Astrocyte of the hippocampus (primary cell): ENCODE measurements at places on chromosomes 7 and 10.

GRCh38 chr7:33937871-33938270 is 32.5 kb downstream of the BMPER start:
- DNase-seq, result no peak

GRCh38 chr7:117193564-117193963 is 129.3 kb downstream of the WNT2 start:
- no peak for DNase-seq

DNA sequence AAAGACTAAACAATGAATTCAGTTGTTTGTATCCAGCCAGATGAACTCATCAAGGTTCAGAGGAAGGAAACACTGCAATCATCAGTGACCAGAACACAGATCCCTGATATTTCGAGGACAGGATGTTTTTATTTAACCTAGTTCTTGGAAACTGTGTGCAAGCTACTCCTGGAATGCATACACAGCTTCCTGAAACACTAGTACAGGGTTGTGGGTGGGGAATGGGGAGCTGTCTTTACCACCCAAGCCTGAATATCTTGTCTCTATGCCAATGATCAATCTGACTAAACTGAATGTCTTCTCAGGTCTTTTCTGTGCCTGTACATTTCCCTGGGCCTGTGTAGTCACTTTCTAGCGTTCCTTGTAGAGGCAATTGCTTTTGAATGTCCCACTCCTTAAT is 374.6 kb downstream of the CALN1 start:
- DNase-seq, result no peak

- peak; percentile 62 for DNase-seq
Observed at GRCh38 chr10:15370212-15370855, 755 bp downstream of the FAM171A1 start.

- no peak for DNase-seq
Observed at GRCh38 chr7:141366091-141366621, 185.1 kb upstream of the AGK start.

DNA sequence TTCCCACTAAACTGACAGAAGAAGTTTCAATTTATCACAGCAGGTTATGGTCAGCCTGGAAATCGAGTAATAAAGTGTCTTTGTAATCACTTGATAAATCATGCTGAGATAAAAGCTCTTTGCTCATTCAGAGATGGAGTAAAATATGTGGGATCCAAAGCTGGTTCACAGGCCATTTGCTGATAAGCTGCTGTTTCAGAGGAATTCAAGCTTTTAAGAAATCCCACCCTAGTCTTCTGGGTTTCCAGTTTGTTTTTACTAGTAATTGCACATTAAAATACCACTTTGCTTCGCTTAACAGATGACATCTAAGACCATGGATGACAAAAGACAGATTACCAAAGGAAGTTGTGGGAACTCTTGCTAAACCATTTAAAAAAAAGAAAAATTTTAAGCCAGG is 37.4 kb upstream of the CDK6 start:
- peak; percentile 9 for DNase-seq

GRCh38 chr7:158102897-158103296 is 484.7 kb downstream of the PTPRN2 start:
- DNase-seq, result no peak

DNA sequence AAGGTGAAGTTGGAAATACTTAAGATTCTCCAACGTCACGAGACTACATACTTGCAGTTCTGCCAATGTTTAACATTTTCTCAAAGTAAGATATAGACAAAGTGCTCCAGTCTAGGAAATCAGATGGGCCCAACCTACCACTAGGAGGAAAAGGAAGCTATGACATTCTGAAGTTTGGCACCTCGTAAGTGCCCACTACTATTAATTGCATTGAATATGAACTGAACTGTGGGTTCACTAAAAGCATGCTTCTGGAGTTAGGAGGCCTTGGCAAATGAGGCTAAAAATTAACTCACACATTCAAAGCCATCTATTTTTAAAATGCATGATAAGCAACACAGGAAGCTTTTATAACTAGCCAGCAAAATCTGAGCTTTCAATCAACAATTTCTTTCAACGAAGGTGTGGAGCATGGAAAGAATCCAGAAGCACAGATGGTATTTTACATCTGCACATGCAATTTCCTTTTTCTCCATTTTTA is 149.7 kb downstream of the LRRTM3 start:
- no peak for DNase-seq

DNA sequence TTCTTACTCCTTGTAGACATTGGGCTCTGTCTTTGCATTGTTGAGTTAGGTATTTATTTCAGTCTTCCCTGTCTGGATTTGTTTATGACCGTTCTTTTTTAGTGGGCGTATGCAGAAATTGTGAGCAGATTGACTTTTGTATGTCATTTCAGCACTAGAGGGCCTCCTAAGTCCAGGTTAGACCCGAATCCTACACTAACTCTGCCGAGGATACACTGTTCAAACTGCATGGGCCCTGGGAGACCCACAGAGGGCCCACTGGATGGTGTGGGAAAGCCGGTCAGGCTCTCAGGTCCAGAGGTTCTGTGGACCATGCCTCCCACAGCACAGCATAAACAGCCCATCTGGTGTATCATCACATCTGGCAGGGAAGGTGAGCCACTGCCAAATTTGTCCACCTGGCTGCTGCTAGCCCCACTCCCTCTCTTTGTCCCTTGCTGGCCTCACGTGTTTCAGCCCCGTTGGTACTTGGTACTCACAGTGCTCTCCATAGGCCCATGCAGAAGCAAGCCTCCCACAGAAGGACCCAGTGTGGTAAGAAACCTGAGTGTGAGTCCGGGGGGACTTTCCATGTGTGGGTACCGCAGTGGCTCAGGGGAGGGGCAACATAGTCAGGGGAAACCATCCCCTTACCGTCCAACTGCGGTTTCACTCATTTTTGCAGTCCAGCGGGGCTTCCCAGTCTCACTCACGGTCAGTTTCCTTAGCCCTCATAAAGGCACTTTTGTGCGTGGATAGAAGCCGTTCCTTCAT is 112.8 kb downstream of the APBB1IP start:
- no peak for DNase-seq

- DNase-seq, result no peak
Observed at GRCh38 chr10:102601639-102602038, 42.6 kb upstream of the TRIM8 start.

DNA sequence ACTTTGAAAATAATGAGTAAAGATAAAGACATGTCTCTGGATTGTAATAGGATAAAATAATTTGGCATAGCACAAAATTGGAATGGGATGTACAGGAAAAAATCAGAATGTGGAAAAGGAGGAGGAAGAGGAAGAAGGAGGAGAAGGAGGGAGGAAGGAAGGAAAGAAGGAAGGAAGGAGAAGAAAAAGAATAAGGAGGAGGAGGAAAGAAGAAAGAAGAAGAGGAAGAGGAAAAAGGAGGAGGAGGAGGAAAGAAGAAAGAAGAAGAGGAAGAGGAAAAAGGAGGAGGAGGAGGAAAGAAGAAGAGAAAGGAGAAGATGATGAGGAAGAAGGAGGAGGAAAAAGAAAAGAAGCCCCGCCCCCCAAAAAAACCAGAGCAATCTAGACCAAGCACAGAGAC is 95.9 kb downstream of the ST8SIA6 start:
- DNase-seq, result no peak

- no peak for DNase-seq
Observed at GRCh38 chr10:9911488-9911887, 1106.2 kb upstream of the CELF2 start.

DNA sequence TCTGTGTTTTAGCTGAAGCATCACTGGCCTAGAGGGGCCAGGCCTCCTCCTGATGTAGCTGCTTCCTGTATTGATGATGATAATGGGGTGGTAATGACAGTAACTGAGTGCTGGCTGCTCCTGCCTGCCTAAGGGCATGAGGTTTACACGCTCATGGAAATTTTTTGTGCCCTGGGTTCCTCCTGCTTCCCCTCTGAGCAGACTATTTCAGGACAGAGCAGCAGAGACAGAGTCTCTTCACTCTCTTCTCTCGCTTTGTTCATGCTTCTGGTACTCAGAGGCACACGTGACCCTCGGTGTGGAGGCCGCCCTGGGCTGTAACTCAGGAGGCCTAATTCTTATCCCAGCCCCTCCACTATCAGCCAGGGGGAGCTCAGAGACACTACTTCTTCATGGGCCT is 27.9 kb downstream of the LRRC20 start:
- DNase-seq, result no peak

DNA sequence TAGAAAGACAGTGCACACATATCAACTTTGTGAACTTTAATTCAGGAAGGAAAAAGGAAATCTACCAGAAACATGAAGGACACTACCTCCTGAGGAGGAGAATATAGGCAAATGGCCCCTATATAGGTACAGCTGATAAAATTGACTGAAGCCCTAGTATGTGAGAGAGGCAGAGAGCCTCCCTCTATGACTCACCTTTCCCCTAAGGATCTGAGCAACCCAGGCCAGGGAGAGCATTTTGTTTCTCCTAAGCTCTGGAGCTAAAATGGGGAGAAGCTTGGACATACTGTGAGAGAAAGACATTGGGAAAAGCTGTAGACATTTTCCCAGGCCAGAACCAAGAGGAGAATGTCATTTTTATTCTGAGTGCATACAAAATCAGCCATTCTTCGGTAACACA is 303.5 kb downstream of the AHR start:
- no peak for DNase-seq

DNA sequence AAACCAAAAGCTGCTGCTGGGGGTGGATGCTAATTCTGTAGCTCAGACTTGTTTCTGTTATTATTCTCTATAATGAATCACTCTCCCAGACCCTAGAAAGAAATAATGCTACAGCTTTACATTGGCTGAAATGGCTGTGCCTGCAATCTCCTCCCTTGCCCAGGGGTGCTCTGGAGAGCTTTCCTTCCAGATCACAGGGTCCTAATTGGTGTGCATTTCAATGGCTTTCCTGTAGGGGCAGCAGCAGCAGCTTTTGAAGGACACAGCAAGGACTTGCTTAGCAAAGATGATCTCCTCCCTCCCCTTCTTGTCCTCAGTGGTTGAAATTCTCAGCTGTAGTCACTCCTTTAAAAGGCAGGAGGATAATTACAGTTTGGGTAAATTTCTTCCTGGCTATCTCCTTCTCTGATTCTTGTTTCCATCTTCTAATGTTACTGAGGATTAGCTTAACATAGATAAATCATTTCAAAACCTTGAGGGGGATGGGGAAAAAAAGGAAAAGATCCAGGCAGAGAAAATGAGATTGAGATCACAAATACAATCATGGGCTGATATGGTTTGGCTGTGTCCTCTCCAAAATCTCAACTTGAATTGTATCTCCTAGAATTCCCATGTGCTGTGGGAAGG is 120.2 kb upstream of the CTTNBP2 start:
- peak; percentile 44 for DNase-seq

DNA sequence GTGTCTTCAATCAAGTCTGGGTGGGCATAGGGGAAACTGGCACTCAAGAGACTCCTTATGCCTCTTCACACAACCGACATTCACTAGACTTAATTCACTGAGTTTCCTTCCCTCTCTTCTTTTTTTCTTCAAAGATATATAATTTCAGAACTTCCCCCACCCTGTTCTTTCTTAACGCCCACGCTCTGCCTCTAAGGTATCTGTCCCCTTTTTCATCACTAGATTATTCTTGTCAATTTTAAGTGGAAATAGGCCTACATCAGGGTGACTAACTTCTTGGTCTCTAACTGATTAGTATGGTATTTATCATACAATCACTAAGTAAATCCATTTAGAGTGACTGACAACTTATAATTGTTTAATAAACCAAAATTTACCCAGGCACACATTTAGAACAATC is 126.7 kb downstream of the CDCA7L start:
- no peak for DNase-seq

GRCh38 chr10:1412531-1413189 is 324.7 kb downstream of the ADARB2 start:
- no peak for DNase-seq

- peak; percentile 20 for DNase-seq
Observed at GRCh38 chr7:147432079-147432478, 1158.5 kb upstream of the C7orf33 start.

DNA sequence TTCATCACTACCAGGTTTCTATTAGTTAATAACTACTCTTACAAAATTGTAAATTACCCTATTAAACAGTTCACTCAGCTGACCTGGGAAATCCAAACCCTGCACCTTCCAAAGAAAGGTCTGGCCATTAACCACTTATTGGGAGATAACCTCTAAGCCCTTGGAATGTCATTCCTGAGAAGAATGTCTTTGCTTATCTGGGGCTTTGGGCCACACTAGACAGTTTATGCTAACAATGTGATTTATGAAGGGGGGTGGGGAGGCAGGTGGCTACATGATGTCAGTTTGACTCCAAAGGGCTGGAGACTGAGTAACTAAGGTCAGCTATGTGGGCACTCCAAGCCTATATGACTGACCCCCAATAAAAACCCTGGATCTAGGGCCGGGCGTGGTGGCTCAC is 50.7 kb downstream of the AKR1D1 start:
- DNase-seq, result peak; percentile 8

GRCh38 chr10:89351780-89352597 is 24.2 kb downstream of the IFIT3 start:
- peak; percentile 95 for DNase-seq

- DNase-seq, result peak; percentile 39
Observed at GRCh38 chr10:85651497-85651882, 715.1 kb downstream of the GRID1 start.
